ENCODE measurements at places on chromosomes 11 and 22.

DNA sequence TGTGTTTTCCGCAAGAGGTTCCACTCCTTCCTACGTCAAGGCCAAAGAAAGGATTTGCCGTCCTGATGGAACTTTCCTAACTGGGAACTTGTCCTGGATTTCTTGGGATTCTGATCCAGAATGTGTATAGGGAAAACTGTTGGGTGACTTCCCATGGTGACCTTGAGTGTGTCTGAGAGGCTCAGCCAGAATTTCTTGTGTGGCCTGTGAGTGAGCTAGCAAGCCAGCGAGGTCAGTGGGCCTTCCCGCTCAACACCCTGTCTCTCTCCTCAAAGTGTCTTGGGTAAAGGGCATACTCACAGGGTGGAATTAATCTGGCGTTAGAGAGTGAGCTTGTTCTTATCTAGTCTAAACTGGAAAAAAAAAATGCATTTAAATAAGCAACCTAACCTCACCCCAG is 20.4 kb downstream of the ZNRF3 start:
- no peak for DNase-seq

DNA sequence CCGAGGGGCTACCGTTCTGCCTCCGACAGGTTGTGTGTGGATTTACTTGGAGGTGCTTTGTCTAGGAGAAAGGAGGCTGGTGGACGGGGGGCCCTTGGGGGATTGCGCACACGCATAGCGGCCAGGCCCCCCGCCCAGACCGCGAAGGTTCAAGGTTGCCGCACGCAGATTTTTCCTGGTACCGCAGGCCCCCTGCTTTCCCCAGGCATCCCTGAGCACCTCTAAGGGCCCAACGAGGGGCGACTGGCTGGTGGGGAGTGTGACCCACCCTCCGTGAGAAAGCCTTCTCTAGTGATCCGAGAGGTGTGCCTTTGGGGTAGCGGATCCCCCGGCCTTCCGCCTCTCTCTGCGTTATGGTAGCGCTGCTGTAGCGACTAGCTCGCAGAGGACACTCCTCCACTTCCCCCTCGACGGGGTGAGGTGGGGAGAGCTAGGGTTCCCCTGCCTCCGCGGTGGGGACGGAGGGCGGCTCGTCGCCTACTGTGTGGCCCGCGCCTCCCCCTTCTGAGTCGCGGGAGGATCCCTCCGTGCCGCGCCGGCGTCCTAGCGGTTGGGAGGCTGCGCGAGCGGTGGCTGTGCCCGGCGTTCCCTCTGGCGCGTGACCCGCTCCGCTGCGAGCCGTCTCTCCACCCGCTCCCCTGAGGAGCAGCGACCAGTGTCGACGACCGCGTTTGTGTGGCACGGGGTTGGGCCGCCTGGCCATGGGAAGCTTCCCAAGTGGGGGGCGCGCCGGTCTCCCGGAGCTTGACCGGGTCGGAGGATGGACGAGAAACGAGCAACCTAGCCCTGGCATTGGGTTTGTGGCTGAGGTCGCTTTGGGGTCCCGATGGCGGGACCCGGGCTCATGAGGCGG is 3900.0 kb upstream of the OR11H1 start:
- no peak for DNase-seq

DNA sequence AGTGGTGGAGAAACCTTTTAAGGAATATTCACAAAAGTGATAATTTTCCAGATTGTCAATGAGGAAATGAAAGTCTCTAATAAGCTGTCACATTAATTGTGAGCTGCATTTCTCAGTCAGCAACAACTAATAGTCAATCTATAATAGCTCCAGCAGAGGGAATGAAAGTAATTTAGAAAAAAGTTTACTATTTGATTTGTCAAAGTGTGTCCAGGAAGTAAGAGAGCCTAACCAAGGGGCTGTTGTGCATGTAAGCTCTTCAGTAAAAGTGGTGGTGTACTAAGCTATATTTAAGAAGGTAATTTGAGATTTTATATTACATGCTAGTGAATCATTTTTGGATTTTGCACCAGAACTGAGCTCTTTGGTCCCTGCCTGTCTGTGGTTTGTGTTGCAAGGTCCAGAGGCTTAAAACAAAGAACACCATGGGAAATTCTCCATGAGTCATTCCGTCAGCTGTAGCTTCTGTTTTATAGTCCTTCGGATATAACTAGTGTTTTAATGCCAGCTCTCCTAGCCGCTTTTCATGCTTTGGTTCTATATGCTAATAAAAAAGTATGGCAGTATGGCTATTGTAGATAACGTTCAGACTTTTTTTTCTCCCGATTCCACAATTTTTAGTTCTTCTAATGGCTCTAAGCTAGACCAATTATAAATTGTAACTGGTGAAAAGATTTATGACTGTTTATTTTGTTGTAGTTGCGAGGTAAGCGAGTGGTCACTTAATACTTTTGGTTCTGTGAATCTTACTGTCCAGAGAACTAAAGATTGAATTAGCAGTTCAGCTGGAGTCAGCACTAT is 64.6 kb downstream of the ARHGEF12 start:
- no peak for DNase-seq

GRCh38 chr11:24738972-24739371 is 242.1 kb downstream of the LUZP2 start:
- no peak for DNase-seq

- DNase-seq: no peak
These were observed 83.0 kb downstream of the TMPRSS5 start for GRCh38 chr11:113623114-113623513.

DNA sequence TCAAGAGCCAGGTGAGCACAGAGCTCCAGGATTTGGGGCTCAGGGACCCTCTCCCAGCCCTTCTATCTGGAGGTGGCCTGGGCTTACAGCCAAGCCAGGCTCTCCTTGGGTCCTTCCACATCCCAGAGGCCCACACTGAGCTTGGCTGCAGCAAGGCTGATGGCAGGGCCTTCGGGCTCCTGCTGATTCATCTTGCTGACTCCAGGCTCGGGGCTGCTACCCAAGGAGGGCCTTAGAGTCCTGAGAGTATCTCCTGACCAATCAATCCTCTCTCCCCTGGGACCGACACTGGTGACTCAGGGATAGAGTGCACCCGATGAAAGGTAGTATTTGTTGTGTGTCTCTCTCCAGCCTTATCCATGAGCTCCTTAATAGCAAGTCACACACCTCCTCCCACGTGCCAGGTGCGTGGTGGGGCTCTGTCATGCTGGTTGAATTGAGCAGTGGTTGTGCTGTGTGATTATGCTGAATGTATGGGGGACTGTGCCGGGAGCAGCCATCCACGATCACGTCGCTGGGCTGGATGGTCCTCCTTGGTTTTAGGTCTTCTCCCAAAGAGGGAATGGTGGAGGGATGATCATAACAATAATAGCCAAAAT is 62.3 kb downstream of the GRIK4 start:
- DNase-seq: no peak

GRCh38 chr22:47787501-47788227 is 1025.2 kb downstream of the TBC1D22A start:
- no peak for DNase-seq

- no peak for DNase-seq
These were observed 62.1 kb downstream of the DDI1 start for GRCh38 chr11:104098555-104098954.

- no peak for DNase-seq
These were observed 8.3 kb upstream of the OR52E8 start for GRCh38 chr11:5865826-5866225.

DNA sequence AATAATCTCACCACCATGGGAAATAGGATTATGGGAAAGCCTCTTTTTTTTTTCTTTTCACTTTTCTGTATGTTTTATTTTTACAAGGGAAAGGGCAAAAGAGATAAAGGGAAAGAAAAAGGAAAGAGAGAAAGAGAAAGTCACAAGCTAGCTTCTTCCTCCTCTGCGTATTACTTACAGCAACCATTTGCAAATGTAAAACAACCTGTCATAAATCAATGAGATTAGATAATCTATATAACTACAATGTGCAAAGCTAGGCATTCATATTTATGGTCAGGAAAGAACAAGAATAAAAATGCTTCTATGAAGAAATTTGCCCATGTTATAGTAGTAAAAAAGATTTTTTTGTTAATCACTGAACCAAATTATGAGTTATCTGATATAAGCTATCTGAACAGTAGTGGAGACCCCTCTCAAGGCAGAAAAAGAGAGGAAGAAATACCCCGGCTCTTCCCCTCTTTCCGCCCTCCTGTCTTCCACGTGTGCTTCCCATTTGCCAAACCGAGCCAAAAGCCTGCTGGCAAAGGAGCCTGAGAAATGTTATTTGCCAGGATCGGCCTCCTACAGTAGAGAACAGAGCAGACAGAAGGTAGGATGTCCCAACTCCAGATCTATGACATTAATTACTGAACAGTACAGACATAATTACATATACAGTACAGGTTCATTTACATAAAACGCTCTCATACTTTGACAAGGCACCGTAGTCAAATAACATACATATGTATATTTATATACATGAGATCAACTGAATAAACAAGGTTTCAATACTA is 50.2 kb downstream of the ARHGAP32 start:
- DNase-seq: no peak

DNA sequence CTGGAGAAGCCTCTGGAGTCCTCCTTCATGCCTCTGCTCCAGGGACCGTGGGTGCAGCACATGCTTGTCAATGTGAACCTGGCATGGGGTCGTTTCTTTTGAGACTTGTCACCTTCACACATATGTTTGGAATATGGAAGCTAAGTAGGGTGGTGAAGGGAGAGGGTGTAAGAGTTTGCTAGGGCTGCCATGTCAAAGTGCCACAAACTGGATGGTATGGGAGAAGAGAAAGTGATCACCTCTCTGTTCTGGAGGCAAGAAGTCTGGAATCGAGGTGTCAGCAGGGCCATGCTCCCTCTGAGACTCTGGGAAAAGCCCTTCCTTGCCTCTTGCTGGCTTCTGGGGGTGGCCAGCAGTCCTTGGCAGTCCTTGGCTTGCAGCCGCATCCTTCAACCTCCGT is 8.7 kb upstream of the TSPAN18 start:
- DNase-seq: no peak

DNA sequence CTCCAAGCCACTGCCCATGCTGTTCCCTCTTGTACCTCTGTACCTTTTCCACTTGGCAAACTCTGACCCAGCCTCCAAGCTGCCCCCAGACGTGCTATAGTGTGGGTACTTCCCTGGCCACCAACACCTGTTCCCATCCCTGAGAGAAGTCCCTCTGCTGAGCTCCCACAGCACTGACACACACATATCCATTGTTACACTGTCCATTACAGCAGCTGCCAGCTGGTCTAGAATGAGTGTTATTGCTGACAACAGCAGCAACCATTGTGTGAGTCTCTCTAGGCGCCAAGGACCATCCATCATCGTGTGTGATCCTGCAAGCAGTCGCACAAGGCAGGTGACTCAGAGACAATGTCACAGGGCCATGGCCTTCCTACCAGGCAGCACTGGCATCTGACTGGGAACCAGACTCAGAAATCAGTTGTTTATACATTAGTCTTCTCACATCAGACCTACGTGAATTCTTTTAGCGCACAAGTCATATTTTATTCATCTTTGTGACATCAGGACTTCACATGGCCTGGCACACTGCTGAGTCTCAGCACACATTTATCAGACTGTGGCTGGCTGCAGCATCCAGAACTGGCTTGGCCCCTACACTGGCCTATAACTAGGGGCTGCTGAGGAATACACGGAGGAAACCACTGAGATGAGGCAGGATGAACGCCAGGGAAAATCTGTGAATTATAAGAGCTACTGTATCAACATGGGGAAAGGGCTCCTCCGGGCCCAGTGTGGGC is 56.4 kb downstream of the SGSM3 start:
- no peak for DNase-seq

DNA sequence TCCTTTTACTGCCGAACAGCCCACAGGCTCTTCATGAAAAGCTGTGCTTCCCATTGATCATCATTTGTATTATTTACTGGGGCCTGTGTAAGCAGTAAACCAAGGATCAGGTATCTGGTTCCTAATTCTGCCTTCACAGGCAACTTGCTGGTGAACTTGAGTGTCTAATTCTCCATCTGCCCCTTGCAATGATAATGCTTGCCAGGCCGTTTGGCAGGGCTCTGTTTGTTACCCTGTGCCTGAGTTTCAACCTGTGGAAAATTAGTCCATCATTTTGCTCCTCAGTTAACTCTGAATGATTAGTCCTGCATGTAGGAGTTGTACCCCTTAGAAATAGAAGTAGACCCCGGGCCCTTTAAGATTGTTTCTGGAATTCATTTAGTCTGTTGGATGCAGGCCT is 298.4 kb upstream of the CADM1 start:
- no peak for DNase-seq

DNA sequence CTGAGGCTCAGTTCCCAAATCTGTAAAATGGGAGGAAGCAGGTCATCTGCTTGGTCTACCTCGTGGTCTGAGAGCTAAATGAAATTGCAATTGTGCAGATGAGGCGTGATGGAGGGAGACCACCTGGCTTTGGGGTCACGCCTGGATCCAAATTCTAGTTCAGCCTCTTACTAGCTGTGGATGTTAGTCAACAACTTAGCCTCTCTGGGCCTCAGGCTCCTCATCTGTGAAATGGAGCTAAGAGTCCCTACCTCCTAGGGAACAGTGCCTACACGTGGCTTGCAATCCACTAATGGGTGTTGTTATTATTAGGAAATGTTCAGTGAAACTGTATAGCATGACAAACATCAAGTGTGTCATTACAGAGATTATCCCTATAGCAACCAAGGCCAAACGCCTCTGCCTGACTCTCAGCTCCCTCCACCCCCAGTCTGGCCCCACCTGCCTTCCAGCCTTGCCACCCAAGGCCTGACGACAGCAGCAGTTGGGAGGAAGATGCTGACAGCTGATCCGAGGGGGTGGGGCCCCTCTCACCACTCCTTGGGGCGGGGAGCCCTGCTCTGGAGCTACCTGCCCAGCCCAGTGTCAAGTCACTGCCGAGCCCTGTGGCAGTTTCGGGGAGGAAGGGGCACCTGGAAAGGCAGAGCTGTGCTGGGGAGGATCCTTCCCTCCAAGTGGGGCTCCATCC is 1.7 kb upstream of the RHOD start:
- no peak for DNase-seq

DNA sequence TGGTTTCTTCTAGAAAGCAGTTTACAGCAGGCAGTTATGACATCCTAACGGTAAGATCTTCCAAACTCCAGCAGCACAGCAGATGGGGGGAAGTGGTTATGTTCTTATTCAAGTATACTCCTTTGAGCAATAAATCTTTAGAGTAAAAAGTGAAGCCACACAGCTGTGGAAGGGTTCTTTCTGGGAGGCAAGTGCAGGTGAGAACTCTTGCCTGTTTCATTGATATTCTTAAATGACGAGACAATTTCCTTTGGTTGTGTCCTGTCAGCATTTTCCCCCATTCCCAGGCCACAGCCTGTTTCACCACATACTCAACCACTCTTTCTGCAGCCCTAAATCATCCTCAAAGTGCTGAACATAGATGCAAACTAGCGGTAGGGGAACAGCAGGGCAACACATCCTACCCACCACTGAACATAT is 207.3 kb upstream of the MTNR1B start:
- no peak for DNase-seq

- no peak for DNase-seq
These were observed 20.3 kb upstream of the DGKZ start for GRCh38 chr11:46326813-46327416.

DNA sequence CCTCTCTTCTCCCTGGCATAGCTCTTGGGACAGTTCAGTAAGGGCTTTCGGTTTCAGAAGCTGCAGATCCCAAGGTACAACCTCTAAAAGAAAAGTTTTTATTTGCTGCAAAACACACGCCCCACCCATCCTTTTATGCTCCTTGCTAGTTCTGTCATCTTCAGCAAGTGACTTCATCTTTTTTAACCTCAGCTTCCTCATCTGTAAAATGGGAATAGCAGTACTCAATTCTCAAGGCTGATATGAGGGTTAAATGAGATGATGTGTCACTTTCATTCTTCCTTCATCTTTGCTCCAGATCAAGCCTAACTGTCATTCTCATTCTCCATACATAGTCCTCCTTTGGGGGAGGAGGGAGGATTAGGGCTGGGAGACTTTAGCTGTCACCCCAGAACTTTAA is 90.0 kb upstream of the ALX4 start:
- no peak for DNase-seq

- no peak for DNase-seq
These were observed 75.9 kb upstream of the NUP50 start for GRCh38 chr22:45087802-45088201.

Data from cortex of kidney (tissue), 1 donor.